ENCODE measurements at places on chromosomes 4 and X.

GRCh38 chrX:133837091-133837490, 148.3 kb downstream of the GPC3 start:
- no peak for DNase-seq

GRCh38 chr4:76897536-76898384, at the start of gene SOWAHB:
SOWAHB (minus strand) TSS chr4:76898144; CDS start chr4:76897849, 295 bp downstream.
- no peak for DNase-seq

DNA sequence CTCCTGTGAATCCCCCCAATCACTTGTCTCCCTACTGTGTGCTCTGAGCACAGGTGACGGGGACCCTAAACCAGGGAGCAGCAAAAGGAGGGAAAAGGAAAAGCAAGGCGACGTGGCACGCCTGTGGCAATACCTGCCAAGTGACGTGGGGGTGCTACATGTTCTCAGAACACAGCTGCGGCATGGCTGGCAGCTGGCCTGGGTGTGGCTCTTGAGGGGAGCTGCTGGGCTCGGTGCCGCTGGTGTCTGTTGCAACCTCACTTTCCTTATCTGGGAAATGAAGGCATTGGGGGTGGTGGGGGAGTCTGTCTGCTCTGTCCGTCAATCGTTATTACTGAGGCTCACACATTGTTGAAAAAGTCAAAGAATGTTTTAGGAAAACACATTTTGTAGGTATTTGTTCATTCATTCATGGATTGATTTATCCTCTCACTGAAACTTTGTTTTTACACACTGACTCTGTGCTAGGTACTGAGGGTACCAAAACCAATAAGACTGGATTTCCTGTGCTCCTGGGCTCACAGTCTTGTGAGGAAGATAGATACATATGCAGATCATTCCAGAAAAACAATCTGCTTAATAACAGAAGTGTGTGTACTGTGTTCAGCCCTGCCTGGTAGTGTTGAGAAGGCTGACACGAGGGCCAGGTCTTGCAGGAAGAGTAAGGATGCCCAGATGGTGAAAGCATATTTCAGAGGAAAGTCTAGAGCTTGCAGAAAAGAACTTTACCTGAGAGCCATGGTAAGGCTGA, 217.6 kb downstream of the PTTG2 start:
- DNase-seq = peak; percentile 70

GRCh38 chrX:93422693-93423092, 250.7 kb downstream of the NAP1L3 start:
- no peak for DNase-seq

- DNase-seq = no peak
Measured at GRCh38 chr4:152690706-152691651, 11.2 kb upstream of the TMEM154 start.

- DNase-seq = no peak
Measured at GRCh38 chrX:154828016-154828408, 6.5 kb downstream of the SMIM9 start.

DNA sequence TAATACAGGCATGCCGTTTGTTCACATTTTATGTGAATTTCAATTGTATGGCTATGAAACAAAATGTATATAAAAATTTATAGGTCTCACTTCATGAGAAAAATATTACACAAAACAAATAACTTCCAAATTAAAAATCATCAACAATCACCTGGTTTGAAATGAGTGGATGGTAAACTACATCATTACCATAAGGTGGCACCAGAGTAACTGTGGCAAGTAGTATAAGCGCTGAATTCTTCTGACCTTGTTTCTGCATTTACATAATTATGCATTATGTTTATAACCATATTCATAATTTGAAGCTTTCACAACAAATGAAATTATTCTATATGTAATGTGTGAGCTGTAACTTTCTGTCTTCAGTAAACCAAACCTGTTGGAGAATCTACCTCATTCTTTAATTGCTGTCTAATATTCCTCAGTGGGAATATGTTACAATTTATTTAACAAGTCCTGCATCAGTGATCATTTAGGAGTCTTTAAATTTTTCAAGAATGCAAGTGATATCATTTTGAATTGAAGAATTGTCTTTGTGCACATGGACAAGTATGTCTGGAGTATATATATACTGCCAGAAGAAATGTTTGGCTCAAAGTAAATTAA, 55.2 kb downstream of the MMRN1 start:
- no peak for DNase-seq

DNA sequence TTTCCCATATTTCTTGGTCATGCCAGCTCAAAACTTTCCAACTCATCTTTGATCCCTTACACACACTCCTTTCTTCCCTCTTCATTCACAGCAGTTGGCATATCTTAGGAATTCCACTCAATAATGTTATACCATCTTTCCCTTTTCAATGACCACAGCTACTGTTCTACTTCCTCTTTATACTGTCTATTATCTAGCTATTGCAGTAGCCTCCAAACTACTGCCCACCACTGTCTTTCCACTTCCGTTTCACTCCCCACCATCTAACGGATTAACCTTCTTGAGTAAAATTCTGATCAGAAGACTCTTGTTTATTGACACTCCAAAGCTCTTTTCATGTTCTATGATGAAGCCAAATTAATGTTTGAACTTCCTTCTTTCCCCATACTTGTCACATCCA, 55.8 kb downstream of the ADAMTS3 start:
- DNase-seq = no peak

- DNase-seq = no peak
Measured at GRCh38 chrX:151919610-151920009, 6.9 kb downstream of the MAGEA4 start.

- no peak for DNase-seq
Measured at GRCh38 chr4:94508806-94509205, 57.1 kb downstream of the PDLIM5 start.

DNA sequence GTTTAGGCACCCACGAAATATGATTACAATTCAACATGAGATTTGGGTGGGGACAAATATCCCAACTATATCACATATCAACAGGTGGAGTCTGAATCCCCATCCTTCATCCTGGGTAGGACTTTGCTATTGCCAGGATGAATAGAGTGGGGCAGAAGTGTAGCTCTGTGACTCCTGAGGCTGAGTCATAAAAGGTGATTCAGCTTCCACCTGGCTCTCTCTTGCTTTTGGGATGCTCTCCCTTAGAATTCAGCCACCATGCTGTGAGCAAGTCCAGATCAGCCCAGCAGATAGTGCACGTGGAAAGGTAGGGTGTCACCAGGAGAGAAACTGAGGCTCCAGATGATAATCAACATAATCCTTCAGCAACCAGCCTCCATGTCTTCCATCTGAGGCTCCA, 193.8 kb upstream of the BCOR start:
- DNase-seq = no peak

DNA sequence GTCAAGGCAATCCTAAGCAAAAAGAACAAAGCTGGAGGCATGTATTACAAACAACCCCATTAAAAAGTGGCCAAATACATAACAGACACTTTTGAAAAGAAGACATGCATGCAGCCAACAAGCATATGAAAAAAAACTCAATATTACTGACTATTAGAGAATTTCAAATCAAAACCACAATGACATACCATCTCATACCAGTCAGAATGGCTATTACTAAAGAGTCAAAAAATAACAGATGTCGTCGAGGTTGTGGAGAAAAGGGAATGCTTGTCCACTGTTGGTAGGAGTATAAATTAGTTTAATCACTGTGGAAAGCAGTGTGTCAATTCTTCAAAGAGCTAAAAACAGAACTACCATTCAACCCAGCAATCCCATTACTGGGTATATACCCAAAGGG, 604.6 kb upstream of the GRIA3 start:
- DNase-seq = no peak

GRCh38 chr4:86060341-86060740, 299.5 kb downstream of the MAPK10 start:
- DNase-seq = no peak

GRCh38 chrX:65821721-65822496, 154.5 kb downstream of the MSN start:
- peak; percentile 46 for DNase-seq

GRCh38 chrX:105565856-105566255, 256.5 kb upstream of the NRK start:
- no peak for DNase-seq

- DNase-seq = no peak
Measured at GRCh38 chrX:154731184-154731583, 19.7 kb downstream of the GAB3 start.

DNA sequence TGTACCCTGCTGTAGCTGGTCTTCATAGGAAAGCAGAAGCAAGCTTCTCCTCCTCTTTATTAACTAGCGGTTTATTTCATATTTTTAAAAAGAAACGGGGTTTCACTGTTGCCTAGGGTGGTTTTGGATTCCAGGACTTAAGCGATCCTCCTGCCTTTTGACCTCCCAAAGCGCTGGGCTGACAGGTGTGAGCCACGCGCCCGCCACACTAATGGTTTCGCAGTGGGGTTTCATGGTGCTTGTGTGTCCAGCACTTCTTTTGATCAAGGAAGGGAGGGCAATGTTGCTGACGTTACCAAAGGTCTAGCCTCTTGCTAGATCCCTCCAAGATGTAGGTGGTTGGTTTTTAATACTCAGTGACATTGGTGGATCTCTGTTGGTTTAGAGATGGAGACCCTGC, 1.4 kb downstream of the MAEA start:
- no peak for DNase-seq

DNA sequence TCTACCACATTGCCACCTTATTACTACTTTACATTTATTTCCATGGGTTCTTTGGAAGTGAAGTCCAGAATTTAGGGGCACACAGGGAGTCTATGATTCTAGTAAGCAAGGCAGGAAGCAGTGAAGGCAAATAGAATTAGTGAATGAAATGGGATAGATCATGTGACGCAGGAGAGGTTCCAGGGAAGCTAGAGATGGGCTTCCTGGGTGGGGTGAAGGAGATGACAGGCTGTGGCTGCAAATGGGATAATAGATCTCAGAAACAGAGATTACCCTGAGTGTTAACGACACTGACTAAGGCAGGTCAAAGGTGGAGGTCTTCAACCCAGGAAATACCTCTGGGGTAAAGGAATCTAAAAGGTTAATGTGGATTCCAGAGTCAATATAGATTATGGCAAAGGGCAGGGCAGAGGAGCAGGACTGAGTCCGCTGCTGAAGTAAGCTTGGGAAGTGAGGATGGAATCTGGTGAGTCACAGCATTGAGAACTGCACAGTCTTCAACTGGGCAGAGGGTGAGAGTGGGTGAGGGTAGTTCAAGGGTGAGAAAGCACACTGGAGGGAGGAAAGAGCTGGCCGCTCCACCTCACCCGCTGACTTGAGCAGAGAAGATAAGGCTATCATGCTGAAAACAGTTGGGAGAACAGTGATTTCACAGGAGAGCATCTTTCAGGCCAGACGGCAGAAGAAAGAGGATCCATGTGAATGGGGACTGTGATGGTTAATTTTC, 70.8 kb downstream of the ANXA3 start:
- DNase-seq = no peak

DNA sequence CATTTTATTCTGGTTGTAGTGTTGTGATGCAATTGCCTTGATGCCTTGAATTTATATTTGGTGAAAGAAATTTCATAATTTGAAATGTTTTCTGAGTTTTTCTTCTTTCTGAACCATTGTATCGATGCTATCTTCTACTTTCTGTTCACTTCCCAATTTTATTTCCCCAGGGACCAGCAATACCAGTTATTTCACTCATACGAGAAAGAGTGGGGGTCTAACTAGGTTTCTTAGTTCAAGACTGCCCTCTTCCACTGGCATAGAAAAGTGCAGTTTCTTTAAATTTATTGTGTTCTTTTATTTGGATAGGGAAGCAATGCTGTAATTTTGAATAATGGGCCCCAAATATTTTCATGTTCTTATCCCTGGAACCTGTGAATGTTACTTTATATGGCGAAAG, 544.0 kb upstream of the ADGRL3 start:
- no peak for DNase-seq

All from natural killer cell (primary cell).